Gastroesophageal sphincter (tissue), 4 donors: ENCODE measurements at places on chromosomes 7 and 10. TPM values are rescaled to one million over a fixed set of nuclear protein-coding genes. Genes with fewer than 3 reads are reported as not detected.

INMT gene
- total RNA-seq, result 121 TPM

PRKCQ gene
- total RNA-seq, result 2.0 TPM

ZNF467 gene
- 15.4 TPM for total RNA-seq

GIMAP7 gene
- 16.2 TPM for total RNA-seq

GPR15LG gene
- 1.2 TPM for total RNA-seq

HDAC9 gene
- 83.8 TPM for total RNA-seq

CFTR gene
- 1.9 TPM for total RNA-seq

DNA sequence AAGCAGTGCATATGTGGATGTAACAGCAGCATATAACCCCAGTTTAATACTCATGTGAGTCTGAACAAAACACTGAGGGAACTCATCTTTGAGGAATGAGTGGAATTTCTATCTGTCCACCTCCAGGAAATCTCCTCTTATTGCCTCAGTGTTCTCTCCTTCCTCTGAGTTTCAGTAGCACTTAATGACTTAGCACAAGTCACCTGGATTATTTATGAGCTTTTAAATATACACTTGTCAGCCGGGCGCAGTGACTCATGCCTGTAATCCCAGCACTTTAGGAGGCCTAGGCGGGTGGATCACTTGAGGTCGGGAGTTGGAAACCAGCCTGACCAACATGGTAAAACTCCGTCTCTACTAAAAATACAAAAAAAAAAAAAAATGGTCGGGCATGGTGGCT is 4.3 kb downstream of the LRRC20 start:
- peak; percentile 40 for ATAC-seq

GRCh38 chr10:76055963-76056362 is 624.5 kb downstream of the LRMDA start:
- no peak for ATAC-seq

DNA sequence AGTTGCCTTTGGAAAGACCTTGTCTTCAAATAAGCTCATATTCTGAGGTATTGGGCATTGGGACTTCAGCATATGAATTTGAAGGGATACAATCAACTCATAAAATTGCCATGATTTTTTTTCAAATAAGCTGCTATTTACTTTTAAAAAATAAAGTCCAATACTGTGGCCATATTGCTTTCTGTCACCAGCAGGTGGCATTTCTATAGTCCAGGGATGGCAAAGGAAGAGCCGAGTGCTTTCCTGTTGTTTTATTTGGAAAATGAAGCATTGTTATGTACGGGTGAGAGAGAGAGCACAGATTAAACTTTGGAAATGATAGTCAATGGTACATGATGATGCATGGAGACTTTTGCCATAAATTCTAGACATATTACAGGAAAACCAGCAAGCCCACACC is 104.1 kb upstream of the DPP6 start:
- ATAC-seq, result no peak

DNA sequence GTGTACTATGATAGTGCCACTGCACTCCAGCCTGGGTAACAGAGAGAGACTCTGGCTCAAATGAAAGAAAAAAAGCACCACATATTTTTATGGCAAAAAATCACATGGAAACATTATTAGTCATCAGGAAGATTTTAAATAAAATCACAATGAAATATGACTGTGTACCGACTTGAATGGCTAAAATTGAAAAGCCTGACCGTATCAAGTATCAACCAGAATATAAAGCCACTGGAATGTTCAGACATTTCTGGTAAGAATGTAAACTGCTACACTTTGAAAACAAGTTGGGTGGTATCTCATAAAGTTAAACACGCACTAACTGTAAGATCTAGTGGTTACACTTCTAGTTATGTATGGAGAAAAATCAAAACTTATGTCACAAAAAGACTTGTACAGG is 306.7 kb upstream of the MBL2 start:
- no peak for ATAC-seq

DNA sequence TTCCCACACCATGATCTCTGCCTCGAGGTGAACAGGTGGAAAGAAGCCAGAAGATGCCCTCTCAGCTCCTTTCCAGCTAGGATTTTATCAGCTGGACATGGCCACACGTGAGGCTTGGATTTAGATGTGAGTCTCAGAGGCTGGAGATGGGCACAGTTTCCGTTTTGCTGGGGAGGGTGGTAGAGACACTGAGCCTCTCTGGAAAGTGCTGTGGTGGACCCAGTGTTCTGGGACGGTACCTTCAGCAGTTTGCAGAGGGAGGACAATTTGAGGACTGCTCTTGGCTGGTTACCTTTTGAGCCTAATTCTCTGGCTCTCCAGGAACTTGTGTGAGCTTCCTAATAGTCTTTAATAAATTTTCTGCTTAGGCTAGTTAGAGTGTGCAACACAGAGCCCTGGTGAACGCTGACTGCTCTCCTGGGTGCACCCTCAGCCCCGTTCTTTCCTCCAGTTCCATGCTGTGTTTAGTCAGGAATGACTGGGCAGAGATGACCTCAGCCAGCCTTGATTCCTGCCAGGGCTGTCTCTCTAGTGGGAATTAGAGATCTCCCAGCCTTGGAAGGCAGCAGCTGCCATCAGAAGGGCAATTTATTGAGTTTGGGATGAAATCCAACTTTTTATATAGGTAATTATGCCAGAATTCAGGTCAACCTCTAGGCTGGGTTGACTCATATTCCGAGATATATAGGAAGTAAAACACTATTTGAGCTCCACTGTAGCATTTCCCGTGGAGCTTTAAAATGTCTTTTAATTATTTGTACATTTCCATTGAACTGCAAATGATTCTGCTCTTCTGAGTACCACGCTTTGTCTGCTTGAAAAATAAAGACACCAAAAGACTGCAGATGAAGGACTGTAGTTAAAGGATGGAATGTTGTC is 103.9 kb downstream of the GATA3 start:
- ATAC-seq, result no peak

DNA sequence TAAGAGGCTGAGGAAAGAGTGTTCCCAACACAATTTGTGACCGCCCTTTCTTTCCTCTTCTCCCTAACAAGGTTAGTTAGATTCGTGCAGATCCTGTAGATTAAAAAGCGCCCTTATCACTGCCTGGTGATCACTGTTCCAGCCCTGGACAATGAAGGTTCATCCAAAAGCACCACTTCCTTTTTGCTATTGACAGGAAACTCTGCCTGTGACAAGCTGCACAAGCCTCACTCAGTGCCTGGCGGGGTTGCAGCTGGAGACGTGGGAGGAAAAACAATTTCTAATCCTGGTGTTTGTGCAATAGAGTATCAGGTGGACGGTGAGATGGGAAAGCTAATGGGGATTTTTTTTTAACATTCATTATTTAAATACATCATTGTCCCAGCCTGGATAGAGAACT is 105.9 kb upstream of the CAV2 start:
- peak; percentile 32 for ATAC-seq

- ATAC-seq, result no peak
Observed at GRCh38 chr10:97013983-97014382, 171.8 kb downstream of the SLIT1 start.

- no peak for ATAC-seq
Observed at GRCh38 chr10:52864201-52865106, 91.9 kb upstream of the MBL2 start.

GRCh38 chr7:105885387-105886111 is 9.2 kb upstream of the ATXN7L1 start:
- no peak for ATAC-seq

DNA sequence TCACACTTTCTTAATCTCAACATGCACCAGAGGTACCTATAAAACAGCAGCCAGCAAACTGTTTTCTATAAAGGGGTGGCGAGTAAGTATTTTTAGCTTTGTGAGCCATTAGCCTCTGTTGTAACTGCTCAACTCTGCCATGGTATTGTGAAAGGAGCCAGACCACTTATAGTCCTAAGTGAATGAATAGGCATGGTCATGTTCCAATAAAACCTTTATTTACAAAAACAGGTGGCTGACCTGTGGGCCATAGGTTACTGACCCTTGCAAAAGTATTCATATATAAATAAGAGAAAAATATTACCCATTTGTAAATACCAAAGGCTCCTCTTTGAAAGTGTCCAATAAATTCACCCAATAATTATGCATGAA is 50.3 kb downstream of the ICA1 start:
- no peak for ATAC-seq

DNA sequence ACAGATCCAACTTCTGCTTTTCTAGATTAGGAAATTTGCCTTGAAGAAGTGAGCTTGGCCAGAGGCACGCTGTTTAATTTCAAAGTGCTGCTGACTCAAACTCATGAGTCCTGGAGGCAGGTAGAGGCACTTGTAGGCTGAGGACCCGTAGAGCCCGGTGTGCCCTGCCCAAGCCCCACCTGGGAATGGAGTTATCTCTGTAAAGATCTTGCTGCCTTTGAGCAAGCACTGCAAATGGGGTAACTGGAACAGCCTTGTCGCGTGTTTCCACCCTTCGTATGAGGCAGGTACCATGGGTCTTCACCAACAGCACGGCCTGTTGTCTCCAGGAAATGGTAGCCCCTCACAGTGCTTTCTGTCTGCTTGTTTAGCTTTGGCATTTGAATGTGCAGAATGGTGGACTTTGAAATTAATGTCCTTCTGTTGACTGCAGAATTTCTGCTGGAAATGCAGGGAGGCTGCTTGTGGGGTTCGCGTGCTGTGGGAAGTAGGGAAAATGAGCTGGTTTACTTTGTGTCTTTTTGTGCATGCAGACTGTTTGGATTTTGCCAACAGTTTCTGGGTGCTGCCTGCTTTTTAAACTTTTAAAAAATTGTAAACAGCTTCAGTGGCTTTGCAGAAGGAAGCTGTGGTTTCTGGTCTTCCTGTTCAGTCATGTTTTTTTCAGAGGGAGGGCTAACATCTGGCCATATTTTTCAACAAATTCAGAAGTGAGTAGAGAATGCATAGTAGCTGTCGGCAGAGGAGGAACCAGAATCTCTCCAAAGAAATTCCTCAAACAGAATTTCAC is 27.2 kb downstream of the CCM2 start:
- no peak for ATAC-seq

DNA sequence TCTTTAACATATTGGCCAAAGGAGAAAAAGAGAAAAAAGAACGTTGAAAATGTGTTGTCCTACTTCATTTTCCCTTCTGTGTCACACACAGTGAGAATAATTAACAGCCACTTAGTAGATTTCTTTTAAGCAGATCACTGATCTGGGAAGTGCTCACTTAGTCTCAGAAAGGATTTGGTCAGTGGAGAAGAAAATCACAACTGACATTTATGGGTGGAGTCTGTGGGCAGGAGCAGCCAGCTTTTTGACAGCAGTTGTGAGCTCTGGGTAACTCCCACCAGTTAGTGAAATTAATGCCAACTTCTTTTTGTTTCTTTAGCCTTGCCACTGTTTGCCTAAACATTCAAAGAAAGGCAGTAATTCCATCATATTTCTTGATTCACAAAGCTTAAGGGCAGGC is 49.7 kb downstream of the CDK14 start:
- no peak for ATAC-seq

GRCh38 chr10:72981882-72982529 is 27.4 kb upstream of the PLA2G12B start:
- no peak for ATAC-seq

- no peak for ATAC-seq
Observed at GRCh38 chr7:155585951-155586350, 39.6 kb upstream of the CNPY1 start.

DNA sequence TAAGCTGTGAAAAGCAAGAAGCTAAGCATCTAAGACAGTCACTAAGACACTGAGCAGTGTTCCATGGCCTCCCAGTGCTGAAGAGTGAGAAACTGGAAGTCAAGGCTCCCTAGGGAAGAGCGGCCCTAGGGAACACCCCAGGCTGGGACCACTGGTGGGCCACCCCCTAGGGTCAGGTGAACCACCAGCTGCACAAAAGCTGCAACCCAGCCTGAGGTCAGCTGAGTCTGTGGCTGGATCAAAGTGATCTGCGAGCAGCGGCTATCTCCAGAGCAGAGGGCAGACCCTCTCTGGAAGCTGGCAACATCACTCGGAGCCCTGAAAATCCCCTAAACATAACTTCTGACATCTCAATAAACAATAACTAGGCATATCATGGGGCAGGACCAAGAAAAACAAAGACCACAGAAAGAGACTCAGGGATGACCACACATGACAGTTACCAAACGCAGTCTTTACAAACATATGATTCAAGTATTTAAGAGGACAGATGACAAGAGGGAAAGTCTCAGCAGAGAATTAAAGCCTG is 125.8 kb downstream of the DLG5 start:
- no peak for ATAC-seq

DNA sequence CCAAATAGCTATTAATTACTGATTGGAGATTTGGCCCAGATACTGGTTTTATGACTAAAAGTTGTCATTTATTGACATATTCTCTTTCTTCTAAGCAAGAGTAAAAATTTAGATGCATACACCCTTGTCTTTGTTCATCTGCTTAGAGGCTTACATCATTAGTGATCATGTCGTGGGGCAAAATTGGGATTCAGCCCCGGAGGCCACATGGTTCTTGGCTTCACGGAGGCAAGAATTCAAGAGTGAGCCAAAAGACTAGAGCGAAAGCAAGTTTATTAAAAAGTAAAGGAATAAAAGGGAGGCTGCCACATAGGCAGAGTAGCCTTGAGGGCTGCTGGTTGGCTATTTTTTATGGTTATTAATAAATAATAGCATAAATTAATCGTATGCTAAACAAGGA is 41.1 kb downstream of the MINPP1 start:
- no peak for ATAC-seq

DNA sequence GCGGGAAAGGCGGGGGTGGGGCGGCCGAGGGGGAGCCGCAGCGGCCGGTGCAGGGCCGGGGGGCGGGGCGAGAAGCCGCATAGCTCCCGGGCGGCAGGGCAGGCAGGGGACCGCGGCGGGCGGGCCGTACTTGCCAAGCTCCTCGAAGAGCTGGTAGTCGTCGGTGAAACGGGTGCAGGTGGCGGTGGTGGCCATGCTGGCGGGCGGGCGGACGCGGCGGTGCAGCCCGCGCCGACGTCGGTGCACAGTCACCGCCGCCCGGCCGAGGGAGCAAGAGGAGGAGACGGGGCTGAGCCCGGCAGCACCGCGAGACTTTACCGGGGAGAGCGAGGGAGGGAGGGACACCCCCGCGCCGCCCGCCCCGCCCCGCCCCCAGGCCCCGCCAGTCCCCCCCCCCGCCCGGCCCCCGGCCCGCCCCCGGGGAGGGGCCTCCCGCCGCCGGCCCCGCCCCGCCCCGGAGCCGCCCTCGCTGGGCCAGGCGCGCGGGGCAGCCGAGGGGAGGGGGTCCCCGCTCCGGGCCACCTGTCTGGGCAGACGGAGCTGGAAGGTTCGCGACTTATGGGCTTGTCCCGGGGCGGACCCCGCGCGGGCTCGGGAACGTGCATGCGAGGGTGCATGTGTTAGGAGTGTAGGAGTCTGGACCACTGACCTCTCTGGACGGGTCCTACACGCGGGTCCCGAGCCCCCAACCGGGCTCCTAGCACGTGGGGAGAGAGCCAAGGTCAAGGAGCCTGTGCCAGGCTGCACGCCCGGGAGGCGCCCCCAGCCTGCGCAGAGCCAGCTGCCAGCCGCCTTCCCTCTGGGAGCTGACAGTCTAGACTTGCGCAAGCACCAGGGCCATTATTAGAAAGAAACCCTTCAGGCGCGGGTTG is at the start of gene CAMK2G:
Gene CAMK2G, minus strand, starts transcription at position 289 of the 872 bp plus-strand sequence. Its CDS starts 94 bp downstream, at position 195.
- peak; percentile 95 for ATAC-seq

DNA sequence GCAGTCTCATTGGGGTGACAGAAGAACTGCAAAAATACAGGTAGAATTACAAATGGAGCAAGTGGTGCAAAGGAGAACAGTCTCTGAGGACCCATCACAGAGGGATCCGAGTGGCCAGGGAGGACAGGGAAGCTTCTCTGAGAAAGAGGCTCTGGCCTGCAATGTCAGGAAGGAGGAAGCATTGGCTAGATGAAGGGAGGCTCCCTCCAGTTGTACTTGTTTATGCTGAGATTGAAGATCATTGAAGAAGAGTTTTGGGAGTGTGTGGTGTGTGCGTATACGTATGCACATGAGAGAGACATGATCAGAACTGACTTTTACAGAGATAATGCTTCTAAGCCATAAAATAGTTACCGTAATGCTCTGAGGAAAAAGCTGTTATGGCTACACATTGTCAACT is 274.7 kb upstream of the FZD8 start:
- no peak for ATAC-seq

GRCh38 chr10:89648074-89648473 is 3.0 kb upstream of the PANK1 start:
- no peak for ATAC-seq
